ENCODE measurements at places on chromosomes 1 and 21. TPM values are rescaled to one million over a fixed set of nuclear protein-coding genes. Genes with fewer than 3 reads are reported as not detected.

PALMD gene
- polyA plus RNA-seq, result not detected

KRTAP7-1 gene
- not detected for polyA plus RNA-seq

EPHA8 gene
- polyA plus RNA-seq, result not detected

DNA sequence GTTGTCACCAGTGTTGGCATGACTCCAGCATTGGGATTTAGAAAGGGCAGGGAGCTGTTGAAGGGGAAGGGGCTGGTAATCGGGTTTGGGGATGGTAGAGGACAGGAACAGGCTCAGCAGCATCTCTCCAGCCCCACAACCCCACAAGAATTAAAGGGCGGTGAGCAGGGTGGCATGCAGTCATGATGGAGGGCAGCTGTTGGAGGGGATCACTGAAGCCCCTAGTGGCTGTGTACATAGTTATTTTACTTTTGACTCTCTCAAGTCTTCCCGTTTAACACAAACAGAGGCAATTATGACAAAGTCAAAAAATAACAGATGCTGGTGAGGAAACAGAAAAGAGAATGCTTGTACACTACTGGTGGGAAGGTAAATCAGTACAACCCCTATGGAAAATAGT lies 213.8 kb downstream of the URB2 start:
- no peak for DNase-seq

DNA sequence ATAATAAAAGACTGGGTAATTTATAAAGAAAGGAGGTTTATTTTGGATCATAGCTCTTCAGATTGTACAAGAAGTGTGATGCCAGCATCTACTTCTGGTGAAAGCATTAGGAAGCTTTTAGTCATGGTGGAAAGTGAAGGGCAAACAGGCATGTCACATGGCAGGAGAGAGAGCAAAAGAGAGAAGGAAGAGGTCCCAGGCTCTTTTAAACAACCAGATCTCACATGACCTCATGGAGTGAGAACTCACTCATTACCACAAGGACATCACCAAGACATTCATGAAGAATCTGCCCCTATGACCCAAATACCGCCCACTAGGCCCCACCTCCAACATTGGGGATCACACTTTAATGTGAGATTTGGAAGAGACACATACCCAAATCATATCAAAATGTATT lies 10.0 kb downstream of the RPTN start:
- DNase-seq, result no peak

AADACL4 gene
- polyA plus RNA-seq, result not detected

GRCh38 chr1:177048314-177049069 lies 116.0 kb downstream of the ASTN1 start:
- DNase-seq, result no peak

- no peak for DNase-seq
Measured at GRCh38 chr1:220999872-221000863, 120.9 kb downstream of the HLX start.

DNA sequence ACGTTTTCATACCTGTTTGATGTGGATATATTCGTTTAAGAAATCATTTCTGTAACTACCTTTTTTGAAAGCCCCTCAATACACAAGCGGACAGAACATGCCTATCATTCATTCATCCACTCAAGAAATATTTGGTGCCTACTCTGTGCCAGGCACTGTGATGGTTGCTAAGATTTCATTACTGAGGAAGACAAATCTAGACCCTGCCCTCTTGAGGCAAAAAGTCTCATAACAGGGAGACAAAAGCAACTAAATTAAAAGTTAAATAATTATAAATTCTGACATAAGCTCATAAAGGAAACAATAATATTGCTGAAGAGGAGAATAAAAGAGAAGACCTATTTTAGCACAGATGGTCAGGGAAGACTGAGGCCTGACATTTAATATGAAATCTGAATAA lies 203.5 kb upstream of the ZNHIT6 start:
- no peak for DNase-seq

GRCh38 chr1:30911059-30911954 lies 2.7 kb upstream of the SDC3 start:
- DNase-seq, result peak; percentile 33

- no peak for DNase-seq
Measured at GRCh38 chr1:231950331-231951128, 323.9 kb downstream of the DISC1 start.

- no peak for DNase-seq
Measured at GRCh38 chr1:33219886-33220661, 36.2 kb upstream of the ZNF362 start.

DNA sequence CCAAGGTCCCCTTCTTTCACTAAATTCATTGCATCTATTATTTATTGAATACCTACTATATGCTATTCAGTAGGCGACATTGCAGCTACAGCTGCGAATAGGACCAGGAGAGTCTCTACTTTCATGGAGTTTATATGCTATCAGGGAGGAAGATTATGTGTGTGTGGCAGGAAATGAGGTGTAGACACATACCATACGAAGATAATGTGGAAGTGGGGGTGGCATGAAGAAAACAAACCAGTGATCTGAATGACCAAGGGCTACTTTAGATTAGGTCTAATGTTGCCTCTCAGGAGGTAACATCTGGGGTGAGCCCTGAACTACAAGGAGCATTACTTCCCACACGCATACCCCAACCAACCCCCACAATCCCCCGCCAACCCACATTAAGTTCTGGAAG lies 1.0 kb upstream of the PPIH start:
- no peak for DNase-seq

FAM43B gene
- not detected for polyA plus RNA-seq

- DNase-seq, result no peak
Measured at GRCh38 chr1:6328091-6328490, 65.5 kb downstream of the ACOT7 start.

LAD1 gene
- not detected for polyA plus RNA-seq

DNA sequence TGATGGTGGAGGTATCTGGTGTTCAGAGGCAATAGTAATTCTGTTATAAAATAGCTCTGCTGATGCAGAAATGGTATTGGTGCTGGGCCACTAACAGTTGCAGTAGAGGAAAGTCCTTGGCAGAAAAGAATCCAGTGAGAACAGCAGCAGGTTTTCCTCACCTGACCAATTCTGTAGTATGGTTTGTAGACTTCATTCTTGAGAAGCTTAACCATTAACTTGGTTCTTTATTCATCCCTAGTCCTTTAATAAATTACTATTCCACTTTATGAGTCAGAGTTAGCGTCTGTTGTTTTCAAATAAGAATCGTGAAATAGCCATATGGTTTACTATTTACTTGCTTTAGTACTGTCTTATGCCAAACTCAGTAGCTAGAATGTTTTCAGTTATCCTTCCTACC lies 128.5 kb upstream of the SERTAD4 start:
- no peak for DNase-seq

DNA sequence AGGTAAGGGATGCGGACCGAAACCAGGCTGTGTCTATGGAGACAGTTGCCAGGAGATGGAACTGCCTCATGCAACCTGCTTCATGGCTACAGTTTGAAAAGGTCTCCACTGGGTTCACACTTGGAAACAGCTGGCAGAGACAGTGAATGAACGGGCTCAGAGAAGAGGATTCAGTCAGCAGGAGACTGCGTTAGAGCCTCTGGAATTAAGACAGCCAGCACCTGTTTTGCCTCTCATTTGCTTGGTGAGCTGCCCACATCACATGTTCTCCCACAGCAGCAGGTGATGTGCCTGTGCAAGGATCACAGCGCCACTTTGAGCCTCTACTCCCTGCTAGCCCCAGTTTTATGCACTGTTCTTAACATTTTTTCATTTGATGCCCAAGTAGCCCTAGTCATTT lies 321.0 kb downstream of the PLPP3 start:
- no peak for DNase-seq

DNA sequence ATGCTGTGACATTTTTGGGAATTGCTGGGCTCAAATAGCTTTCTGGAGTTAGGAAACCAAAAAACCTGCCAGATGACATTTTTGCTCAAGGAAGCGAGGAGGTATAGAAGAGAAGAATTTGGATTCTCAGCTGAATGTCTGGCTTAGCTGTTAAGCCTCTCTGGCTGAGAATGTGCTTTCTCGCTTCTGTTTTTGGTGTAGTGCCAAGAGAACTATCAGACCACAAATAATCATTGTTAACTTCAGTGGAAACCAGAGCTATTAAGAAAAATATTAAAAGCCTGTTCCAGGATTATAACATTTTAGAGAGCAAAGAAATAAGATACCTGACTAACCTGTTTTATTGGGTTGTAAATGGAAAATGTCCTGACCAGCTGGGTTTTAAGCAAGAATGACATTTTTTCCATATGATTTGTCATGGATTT lies 39.5 kb upstream of the DIPK1A start:
- no peak for DNase-seq

BRINP2 gene
- polyA plus RNA-seq, result not detected

- DNase-seq, result no peak
Measured at GRCh38 chr1:177044390-177044789, 120.1 kb downstream of the ASTN1 start.

DNA sequence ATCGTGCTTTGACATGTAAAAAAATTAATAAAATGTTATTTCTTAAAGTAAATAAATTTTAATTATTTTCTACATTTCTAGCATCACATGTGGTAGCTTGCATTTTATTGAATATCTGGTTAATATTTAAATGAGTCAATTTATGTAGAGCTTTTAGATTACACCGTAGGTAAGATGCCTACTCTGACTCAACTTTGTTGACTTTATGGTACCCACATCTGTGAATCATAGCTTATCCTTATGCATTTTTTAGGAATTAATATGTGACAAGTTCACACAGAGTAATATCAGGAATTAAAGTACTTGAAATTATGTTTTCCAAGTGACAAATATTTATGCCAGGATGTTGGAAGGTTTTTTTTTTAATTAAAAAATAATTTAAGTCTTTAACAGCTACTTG lies 120.7 kb downstream of the LEPR start:
- DNase-seq, result no peak

DNA sequence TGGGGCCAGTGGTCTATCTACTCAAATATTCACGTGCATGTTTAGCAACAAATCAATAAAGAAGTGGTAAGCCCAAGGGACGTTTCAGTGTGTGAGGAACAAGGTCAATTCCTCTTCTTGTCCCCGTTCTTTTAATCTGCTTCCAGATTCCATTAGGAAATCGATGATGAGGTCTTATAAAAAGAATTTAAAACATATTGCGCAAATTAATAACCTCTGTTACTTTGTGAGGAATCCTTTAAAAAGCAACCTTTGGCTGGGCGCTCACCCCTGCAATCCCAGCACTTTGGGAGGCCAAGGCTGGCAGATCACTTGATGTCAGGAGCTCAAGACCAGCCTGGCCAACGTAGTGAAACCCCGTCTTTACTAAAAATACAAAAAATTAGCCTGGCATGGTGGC lies 113.0 kb upstream of the TMPRSS2 start:
- no peak for DNase-seq

TSPAN1 gene
- not detected for polyA plus RNA-seq

GBP7 gene
- polyA plus RNA-seq, result 0.15 TPM

COA6 gene
- polyA plus RNA-seq, result 29.1 TPM

- no peak for DNase-seq
Measured at GRCh38 chr1:200458780-200459179, 48.9 kb upstream of the ZNF281 start.

CD1B gene
- not detected for polyA plus RNA-seq

DNA sequence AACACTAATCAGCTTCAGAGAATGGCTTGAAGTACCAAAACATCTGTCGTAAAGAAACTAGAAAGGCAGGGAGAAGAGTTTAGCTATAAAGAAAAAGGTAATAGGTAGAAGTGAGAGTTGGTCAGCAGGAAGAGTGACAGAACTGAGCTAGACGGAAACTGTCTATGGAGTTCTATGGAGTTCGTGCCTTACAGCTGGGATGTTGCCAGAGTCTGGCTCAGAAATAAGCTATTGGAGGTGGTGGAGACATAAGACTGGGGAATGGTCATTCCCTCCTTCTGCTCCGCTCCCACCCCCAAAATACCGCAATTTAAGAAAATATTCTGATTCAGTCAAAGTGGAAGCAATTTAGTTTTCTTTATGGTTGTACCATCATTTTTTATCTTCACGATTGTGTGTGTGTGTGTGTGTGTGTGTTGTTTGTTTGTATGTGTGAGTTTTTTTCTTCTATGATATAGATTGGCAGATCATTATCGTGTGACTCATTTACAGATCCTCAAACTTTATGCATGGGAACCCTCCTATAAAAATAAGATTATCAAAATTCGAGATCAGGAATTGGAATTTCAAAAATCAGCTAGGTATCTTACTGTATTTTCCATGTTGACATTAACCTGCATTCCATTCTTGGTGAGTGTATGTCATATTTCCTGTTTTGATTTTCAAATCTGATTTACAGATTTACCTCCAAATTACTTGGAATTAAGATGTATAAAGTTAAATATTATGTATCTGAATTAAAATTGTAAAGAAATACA lies 79.0 kb downstream of the HSPA13 start:
- no peak for DNase-seq

DNA sequence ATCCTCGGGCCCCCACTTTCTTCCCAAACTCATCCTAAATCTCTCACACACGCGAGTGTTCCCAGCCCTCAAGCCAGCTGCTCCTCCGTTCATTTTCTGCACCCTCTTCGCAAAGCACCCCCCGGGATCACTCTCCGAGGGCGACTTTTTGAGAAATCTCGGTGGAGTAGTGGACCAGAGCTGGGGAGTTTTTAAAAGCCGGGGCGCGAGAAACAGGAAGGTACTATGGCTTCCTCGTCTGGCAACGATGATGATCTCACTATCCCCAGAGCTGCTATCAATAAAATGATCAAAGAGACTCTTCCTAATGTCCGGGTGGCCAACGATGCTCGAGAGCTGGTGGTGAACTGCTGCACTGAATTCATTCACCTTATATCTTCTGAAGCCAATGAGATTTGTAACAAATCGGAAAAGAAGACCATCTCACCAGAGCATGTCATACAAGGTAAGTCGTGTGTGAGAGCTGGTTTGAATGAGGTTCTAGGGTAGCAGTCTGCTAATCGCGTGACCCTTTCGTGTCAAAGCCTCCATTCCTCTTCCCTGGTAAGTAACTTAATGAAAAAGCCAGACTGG lies 800 bp downstream of the DR1 start:
- DNase-seq, result peak; percentile 59

ESRRG gene
- polyA plus RNA-seq, result not detected

DNA sequence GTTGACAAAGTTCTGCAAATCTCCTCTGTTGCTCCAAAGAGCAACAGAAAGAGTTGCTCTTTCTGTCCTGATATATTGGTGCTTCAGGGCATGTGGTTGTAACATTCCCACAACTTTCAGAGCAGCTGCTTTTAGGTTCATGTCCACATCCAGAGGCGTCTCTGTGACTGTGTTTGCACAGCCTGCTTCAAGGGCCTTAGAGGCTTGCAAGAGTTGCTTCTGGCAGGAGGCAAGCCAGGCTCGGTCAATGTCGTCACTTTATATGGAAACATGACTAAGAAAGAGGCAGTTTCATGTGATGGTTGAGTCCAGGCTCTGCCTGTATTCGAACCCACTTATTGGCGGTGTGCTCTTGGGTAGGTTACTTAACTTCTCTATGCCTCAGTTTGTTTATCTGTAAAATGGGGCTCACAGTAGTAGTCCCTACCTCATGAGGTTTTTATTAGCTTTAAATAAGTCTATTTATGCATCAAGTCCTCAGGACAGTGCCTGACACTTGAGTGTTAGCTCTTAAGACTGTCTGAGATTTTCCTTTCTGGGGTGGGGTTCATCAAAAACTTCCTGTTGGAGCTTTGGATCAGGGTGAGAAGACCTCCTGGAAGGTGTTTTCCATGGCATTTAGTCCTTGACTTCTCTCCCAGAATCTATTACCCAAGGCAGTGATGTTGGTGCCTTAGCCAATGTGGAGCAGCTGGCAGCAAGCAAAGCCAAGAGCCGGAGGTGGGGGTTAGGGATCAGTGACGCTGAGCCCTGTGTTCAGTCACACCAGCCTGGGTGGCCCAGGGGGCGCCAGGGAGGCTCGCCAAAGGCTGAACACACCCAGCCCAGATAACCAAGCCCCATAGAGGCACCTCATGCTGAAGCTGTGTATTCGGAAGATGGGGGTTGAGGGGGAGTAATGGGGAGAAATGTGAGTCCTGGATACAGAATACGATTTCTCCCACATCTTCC lies 18.9 kb downstream of the LHX4 start:
- DNase-seq, result no peak

Data from naive B cell (primary cell).